SJSA1 (cell line): ENCODE measurements at places on chromosomes 5 and 9. TPM values are rescaled to one million over a fixed set of nuclear protein-coding genes. Genes with fewer than 3 reads are reported as not detected.

- H3K4me3 ChIP-seq: no peak overlapping the region
- no peak overlapping the region for H3K27ac ChIP-seq
- no peaks in the 10 kb centered on the region for H3K27me3 ChIP-seq
- no peaks in the 10 kb centered on the region for H3K4me1 ChIP-seq
- no peaks in the 10 kb centered on the region for H3K36me3 ChIP-seq
- DNase-seq: no peak
Measured at GRCh38 chr9:35892051-35892450, 14.0 kb upstream of the HRCT1 start.

DNA sequence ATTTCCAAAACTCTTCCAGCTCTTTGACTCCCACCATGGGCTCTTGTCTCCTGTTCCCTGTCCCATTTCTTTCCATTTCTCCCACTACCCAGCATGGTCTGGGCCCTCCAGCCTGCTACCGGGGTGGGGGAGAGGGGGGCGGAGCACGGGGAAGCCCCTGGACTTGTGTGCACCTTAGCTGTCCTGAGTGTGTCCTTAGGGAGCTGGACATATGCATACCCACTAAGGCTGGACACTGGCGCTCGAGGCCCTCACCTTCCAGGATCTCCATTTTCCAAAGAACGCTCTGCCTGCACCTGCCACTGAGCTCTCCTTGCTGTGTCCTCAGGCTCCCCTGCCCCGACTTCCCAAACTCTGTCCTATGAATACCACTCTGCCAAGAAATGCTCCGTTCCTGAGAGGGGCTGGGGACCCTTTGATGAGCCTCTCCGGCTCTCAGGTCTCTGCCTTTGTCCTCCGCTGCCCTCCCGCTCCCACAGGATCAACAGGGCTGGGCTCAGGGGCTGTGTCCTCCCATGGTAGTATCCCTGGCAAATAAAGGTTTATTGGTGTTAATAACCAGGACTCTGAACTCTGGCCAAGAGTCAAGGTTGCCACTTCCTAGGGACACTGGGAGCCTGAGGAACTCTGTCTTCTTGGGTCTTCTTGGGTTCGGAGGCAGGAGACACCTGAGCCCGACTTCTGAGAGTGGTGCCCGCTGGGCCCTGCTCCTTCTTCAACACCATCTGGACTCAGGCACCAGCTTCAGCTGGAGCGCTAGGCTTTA lies 831 bp upstream of the SHROOM1 start:
- H3K4me3 ChIP-seq: peak overlapping the region; percentile 91
- DNase-seq: no peak
- peaks cover 42% of the 10 kb centered on the region for H3K36me3 ChIP-seq
- peak overlapping the region; percentile 67 for H3K27ac ChIP-seq
- H3K27me3 ChIP-seq: no peaks in the 10 kb centered on the region

GRCh38 chr5:38831117-38831516 lies 14.7 kb upstream of the OSMR start:
- no peak overlapping the region for H3K4me3 ChIP-seq
- peaks cover 13% of the 10 kb centered on the region for H3K4me1 ChIP-seq
- no peak overlapping the region for H3K27ac ChIP-seq
- no peaks in the 10 kb centered on the region for H3K27me3 ChIP-seq
- peaks cover 20% of the 10 kb centered on the region for H3K36me3 ChIP-seq

DNA sequence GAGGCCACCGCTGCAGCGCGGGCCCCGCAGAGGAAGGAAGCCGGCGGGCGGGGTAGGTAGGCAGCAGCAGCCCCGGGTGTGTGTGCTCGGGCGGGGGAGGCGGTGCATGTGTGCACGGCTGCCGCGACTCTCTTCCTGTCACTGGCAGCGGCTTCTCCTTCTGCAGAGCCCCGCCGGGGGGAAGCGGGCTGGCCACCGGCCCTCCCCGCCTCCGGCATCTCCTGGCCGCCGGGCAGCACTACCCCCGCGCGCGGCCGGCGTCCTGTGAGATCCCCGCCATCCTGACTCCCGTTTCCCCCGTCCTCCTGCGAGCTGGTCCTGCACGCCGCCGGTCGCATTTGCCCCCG lies 315 bp downstream of the PIK3R1 start:
- peak; percentile 87 for DNase-seq
- peak overlapping the region; percentile 94 for H3K4me3 ChIP-seq
- peaks cover 12% of the 10 kb centered on the region for H3K36me3 ChIP-seq
- peaks cover 6% of the 10 kb centered on the region for H3K4me1 ChIP-seq

GRCh38 chr5:36495611-36496010 lies 110.8 kb upstream of the SLC1A3 start:
- no peaks in the 10 kb centered on the region for H3K36me3 ChIP-seq
- peaks cover 14% of the 10 kb centered on the region for H3K4me1 ChIP-seq
- no peaks in the 10 kb centered on the region; the same call in 1 of the 2 replicates for H3K27me3 ChIP-seq
- H3K4me3 ChIP-seq: no peak overlapping the region
- no peak for DNase-seq
- H3K27ac ChIP-seq: no peak overlapping the region

- H3K36me3 ChIP-seq: no peaks in the 10 kb centered on the region
- DNase-seq: no peak
- H3K4me1 ChIP-seq: no peaks in the 10 kb centered on the region
- H3K4me3 ChIP-seq: no peak overlapping the region
Measured at GRCh38 chr5:118616281-118616680, 372.1 kb downstream of the DTWD2 start.

DNA sequence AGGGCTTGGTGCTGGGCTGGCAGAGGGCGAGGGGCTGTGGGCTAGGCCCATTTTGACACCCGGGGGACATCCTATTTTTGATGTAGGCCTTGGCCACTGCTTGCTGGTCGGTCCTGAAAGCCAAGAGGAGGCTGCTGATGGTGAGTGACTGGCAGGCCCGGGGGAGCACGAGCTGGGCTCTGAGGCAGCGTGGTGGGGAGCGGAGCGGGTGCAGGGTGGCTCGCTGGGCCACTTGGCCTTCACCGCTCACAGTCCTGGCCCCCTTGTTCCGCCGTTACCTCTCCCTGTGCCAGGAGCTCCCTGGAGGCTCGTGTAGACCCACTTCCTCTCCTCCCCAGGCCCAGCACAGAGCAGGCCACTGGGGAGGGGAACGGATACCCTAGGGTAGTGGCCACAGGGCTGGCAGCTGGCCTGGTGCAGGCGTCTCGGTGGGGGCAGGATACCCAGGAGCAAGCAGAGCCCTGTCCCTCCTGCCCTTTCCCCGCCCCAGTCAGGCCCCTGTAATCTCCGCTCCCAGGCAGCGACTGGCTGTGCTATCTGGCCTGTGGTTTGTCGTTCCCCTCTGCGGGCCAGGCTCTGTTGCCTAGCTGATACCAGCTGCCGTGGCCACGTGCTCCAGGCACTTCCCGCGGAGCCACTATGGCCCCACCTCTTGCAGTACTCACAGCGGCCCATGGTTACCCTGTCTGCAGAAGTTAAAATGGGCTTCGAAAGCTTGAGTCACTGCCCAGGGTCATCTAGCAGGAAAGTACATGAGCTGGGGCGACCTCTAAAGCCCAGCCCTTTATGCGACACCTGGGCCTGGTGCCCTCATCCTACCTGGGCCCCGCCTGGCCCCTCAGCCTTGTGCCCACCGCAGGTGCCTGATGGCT lies 11.7 kb upstream of the DOLPP1 start:
- peaks cover 14% of the 10 kb centered on the region; the same call in 1 of the 2 replicates for H3K36me3 ChIP-seq
- H3K27me3 ChIP-seq: no peaks in the 10 kb centered on the region
- DNase-seq: no peak
- no peaks in the 10 kb centered on the region for H3K4me1 ChIP-seq
- no peak overlapping the region for H3K4me3 ChIP-seq

GRCh38 chr5:174399411-174399810 lies 325.0 kb upstream of the MSX2 start:
- no peak overlapping the region for H3K27ac ChIP-seq
- DNase-seq: no peak
- no peak overlapping the region for H3K4me3 ChIP-seq

DNA sequence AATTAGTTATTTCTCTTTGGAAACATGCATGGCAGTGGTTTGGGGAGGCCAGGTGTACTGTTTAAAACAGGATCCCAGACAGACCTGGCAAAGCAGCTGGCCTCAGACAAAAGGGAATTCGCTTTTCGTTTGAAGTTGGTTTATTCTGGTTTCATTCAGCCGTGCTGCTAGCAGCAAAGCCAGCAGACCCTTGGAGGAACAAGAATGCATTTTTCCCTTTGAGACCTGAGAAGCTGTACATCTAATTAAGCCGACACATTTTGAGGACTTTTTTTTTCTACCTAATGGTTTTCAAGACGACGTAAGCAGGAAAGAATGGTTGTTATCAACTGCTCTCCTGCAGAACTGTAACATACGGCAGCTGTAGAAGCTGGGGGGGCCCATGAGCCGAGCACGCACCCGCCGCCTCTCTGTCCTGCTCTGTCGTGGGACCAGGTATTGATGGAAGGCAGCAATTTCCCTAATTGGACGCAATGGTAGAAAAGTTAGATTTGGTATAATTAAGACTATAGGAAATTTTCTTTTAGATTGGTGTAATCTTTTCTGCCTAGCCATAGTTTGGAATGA lies 13.6 kb downstream of the PLEKHG4B start:
- H3K27me3 ChIP-seq: peaks cover 30% of the 10 kb centered on the region
- no peak for DNase-seq
- no peak overlapping the region for H3K4me3 ChIP-seq
- no peaks in the 10 kb centered on the region for H3K4me1 ChIP-seq
- H3K27ac ChIP-seq: no peak overlapping the region

DNA sequence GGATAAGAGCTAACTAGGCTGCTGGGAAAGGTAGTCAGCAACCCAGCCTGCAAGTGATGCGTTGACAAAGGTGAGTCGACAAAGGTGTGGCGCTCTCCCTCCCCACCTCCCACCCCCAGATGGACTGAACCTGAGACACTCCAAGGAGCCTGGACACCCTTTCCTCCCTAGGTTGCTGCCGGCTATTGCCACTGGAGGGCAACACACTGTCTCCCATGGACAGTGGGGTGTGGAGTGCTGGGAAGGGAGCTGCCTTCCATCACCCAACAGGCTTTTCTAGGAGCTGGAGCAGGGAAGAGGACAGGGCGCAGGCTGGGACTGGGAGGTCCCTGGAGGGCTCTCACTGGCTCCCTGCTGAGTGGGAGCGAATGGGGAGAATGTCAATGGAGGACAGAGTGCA lies 75.4 kb upstream of the ARAP3 start:
- DNase-seq: no peak
- H3K36me3 ChIP-seq: no peaks in the 10 kb centered on the region
- H3K27ac ChIP-seq: no peak overlapping the region
- H3K4me1 ChIP-seq: no peaks in the 10 kb centered on the region
- H3K27me3 ChIP-seq: peaks cover 85% of the 10 kb centered on the region

GRCh38 chr9:110997847-110998246 lies 40.4 kb downstream of the LPAR1 start:
- no peak overlapping the region for H3K27ac ChIP-seq
- DNase-seq: no peak

- no peak overlapping the region for H3K27ac ChIP-seq
- DNase-seq: no peak
- no peaks in the 10 kb centered on the region for H3K4me1 ChIP-seq
Measured at GRCh38 chr5:27158775-27159174, 120.4 kb upstream of the CDH9 start.

DNA sequence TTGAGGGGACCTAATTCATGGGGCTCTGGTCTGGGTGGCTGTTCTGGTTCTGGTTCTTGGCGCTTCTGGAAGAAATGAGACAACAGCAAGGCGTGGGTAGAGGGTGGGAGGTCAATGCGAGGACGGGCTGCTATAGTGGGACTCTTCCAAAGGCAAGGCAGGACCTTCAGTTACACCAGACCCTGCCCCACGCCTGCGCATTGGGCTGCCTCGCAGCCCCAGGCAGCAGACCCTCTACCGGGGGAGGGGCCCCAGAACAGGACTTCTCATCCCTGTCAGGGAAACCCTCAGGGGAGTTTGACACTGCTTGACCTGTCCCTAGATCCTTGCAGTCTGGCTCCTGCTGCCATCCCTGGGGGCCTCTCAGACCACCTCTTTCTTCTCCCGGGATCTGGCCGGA lies 18.5 kb downstream of the CCDC69 start:
- no peak for DNase-seq
- no peaks in the 10 kb centered on the region for H3K27me3 ChIP-seq
- no peak overlapping the region for H3K27ac ChIP-seq
- no peaks in the 10 kb centered on the region for H3K36me3 ChIP-seq
- H3K4me1 ChIP-seq: no peaks in the 10 kb centered on the region
- H3K4me3 ChIP-seq: no peak overlapping the region

DNA sequence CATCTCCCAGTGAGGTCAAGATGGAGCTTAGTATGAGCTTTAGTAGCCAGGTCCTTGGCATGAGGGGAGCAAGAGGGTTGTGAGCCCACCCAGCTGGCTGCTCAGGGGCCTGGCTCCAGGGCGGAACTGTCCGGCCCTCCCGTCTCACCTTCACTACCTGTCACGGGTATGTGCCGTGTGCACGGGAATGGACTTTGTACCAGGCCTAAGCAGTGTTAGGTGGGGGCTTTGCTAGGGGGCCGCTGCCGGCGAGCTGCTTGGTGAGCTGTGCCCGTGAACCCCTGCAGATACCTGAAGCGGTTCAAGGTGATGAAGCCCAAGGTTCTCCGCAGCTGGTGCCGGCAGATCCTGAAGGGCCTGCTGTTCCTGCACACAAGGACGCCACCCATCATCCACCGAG lies 46.7 kb downstream of the WNK2 start:
- no peak overlapping the region for H3K27ac ChIP-seq
- H3K4me1 ChIP-seq: no peaks in the 10 kb centered on the region
- peaks cover 3% of the 10 kb centered on the region for H3K27me3 ChIP-seq
- no peak for DNase-seq
- H3K36me3 ChIP-seq: no peaks in the 10 kb centered on the region

- H3K36me3 ChIP-seq: no peaks in the 10 kb centered on the region
- H3K27me3 ChIP-seq: no peaks in the 10 kb centered on the region
- H3K4me1 ChIP-seq: peaks cover 13% of the 10 kb centered on the region
- no peak overlapping the region for H3K4me3 ChIP-seq
- no peak overlapping the region for H3K27ac ChIP-seq
- no peak for DNase-seq
Measured at GRCh38 chr9:127742435-127743088, 7.5 kb upstream of the TOR2A start.

GRCh38 chr5:9838916-9839315 lies 208.8 kb upstream of the TAS2R1 start:
- H3K4me1 ChIP-seq: no peaks in the 10 kb centered on the region
- DNase-seq: no peak
- H3K4me3 ChIP-seq: no peak overlapping the region
- H3K27me3 ChIP-seq: no peaks in the 10 kb centered on the region; the same call in 1 of the 2 replicates

DNA sequence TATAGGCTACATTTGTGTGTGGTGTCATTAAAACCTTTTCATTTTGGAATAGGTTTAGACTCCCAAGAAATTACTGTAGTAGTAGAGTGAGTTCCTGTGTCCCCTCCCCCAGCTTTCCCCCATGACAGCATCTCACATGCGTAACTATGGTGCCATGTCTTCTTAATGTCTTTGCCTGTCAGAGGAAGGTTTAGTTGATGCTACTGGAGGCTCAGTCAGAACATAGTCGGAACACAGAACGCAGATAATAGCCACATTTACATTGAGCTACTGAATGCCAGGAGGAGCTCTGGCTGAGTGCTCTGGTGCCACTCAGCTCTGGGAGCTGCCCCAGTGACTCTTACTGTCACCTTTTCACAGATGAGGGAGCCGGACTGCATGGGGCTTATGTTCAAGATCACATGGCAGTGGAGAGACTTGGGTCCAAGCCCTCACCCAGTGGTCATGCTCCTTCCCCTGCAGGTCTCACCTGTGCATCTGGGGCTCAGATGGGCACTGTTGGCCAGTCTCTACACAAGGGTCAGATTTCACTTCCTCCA lies 223.6 kb downstream of the AOPEP start:
- DNase-seq: no peak
- peaks cover 2% of the 10 kb centered on the region for H3K36me3 ChIP-seq
- H3K4me1 ChIP-seq: peaks cover 26% of the 10 kb centered on the region
- no peak overlapping the region for H3K27ac ChIP-seq
- no peak overlapping the region for H3K4me3 ChIP-seq

GRCh38 chr5:5320062-5320805 lies 102.2 kb upstream of the ICE1 start:
- H3K4me1 ChIP-seq: peaks cover 9% of the 10 kb centered on the region; the same call in 1 of the 2 replicates
- H3K4me3 ChIP-seq: no peak overlapping the region
- H3K27ac ChIP-seq: no peak overlapping the region
- no peaks in the 10 kb centered on the region for H3K27me3 ChIP-seq

The SLC25A2 gene
- total RNA-seq: 0.11 and 0.75 TPM in 2 replicates

The PIP5KL1 gene
- total RNA-seq: 1.6 and 18.4 TPM in 2 replicates

The FAM81B gene
- not detected in 2 replicates for total RNA-seq

The ADGRD2 gene
- not detected in 2 replicates for total RNA-seq
